ENCODE measurements at places on chromosomes 3 and 15.

- no peak for DNase-seq
Observed at GRCh38 chr3:52568069-52568468, 31.7 kb downstream of the UQCC5 start.

- no peak for DNase-seq
Observed at GRCh38 chr3:186075489-186075888, 33.4 kb downstream of the ETV5 start.

DNA sequence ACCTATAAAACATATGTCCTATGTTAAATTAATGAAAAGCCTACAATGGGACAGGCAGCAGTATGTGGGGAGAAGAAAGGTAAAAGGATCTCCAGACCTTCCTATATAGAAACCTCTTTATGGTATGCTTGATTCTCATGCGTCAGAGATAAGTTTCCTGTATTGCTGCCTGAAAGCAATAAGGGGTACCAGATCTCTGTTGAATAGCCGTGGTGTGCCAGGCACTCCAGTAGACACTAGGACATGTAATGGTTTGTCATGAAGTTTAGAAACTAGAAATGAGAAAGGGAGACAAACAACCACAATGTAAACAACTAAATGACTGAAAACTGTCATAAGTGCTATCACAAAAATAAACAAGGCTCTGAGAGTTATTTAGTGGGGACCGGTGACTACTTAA lies 168.1 kb downstream of the EFHB start:
- no peak for DNase-seq

DNA sequence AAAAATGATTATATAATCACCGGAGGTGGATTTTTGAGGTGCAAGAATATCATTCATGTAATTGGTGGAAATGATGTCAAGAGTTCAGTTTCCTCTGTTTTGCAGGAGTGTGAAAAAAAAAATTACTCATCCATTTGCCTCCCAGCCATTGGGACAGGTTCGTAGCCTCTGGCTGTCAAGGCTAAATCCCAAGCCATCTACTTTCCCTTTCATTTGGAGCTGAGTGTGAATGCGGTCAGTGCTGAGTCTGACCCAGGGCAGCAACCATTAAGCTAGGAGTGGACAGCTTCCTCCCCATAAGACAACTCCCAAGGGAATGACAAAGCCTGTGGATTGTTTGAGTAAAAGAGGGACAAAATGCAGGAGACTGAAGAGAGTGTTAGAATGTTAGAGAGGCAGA lies 33.6 kb downstream of the PARP14 start:
- no peak for DNase-seq

DNA sequence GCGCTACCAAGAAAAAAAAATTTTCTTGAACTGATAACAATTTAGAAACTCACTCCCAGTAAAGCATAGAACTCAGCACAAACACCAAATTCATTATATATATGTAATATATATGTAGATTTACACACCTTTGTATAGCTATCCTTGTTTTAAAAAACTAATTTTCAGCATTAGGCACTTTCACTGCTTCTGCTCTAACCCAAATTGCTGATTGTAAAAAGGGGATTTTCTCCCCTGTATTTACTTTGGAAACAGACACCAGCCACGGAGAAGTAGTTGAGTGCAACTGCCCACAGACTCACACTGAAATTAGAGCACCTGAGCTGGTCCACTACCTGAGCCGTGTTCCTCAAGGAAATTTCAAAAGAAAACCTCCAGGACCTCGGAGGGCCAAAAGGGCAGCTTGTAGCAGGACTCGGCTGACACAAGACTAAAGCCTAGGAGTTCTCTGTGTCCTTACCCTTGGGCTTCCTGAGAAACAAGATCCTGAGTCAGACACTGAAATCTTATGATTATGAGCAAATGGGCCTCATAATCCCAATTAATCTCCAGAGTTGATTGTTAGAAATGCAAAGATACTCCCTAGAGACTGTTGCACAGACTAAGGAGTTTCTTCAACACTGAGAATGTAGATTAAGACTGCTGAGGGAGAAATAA lies 106.0 kb downstream of the TNIK start:
- no peak for DNase-seq

GRCh38 chr15:57217778-57218598 lies 158.3 kb upstream of the CGNL1 start:
- DNase-seq = no peak

Data from cortex of kidney (tissue), 1 donor.